ENCODE measurements at places on chromosomes 7 and 10.

- no peak for DNase-seq
Observed at GRCh38 chr7:158373476-158374133, 214.0 kb downstream of the PTPRN2 start.

DNA sequence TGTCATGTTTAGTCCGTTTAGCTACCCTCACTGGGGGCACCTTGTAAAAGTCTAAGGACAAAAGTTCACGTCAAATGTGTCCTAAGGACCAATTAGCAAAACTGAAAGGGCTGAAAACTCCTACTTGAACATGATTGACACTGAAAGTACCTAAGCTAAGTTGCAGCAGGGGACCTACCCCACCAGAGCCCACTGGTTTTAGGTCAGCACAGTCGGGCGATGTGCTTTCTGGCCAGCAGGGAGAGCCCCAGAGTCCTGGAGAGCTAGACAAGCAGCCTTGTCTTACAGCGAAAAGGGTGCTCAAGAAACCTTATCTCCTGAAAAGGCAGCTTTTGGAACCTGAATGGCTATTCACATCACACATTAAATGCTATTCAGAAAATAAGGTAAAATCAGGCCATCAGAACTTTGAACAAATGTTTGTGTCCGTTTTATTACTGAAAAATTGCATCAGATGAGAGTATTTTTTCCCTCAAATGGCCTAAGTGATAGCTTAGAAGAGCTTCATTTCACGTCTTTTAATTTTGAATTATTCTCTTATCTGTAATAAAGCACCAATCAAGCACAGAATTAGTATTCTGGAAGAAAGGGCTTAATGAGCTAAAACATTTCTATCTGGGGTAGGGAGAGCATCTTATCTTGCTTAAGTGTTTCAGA, 52.2 kb upstream of the MKI67 start:
- no peak for DNase-seq

DNA sequence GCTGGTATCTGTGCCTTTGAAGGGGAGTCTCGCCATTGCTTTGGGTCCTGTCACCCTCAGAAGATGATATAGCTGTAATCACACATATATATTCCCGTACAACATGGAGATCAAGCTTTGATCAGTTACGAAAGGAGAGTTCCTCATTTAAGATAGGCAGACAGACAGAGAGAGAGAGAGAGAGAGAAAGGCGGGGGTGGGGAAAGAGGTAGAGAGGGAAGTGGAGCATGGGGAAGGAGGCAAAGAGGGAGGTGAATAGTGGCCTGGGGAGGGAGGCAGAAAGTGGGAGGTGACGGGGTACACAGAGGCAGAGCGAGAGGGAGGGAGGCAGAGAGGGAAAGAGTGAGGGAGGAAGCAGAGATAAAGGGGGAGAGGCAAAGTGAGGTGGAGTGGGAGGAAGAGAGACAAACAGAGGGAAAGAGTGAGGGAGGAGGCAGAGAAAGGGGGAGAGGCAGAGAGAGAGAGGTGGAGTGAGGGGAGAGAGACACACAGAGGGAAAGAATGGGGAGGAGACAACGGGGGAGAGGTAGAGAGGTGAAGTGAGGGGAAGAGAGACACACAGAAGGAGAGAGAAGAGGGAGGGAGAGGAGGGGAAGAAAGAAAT, 44.6 kb upstream of the C1QL3 start:
- DNase-seq = no peak

GRCh38 chr10:22183771-22184461, 33.9 kb downstream of the EBLN1 start:
- no peak for DNase-seq

GRCh38 chr7:64887756-64888508, 15.1 kb upstream of the ZNF273 start:
- no peak for DNase-seq

- DNase-seq = no peak
Observed at GRCh38 chr7:47290466-47290865, 291.4 kb downstream of the TNS3 start.

GRCh38 chr10:9075420-9075819, 1020.9 kb downstream of the GATA3 start:
- no peak for DNase-seq

DNA sequence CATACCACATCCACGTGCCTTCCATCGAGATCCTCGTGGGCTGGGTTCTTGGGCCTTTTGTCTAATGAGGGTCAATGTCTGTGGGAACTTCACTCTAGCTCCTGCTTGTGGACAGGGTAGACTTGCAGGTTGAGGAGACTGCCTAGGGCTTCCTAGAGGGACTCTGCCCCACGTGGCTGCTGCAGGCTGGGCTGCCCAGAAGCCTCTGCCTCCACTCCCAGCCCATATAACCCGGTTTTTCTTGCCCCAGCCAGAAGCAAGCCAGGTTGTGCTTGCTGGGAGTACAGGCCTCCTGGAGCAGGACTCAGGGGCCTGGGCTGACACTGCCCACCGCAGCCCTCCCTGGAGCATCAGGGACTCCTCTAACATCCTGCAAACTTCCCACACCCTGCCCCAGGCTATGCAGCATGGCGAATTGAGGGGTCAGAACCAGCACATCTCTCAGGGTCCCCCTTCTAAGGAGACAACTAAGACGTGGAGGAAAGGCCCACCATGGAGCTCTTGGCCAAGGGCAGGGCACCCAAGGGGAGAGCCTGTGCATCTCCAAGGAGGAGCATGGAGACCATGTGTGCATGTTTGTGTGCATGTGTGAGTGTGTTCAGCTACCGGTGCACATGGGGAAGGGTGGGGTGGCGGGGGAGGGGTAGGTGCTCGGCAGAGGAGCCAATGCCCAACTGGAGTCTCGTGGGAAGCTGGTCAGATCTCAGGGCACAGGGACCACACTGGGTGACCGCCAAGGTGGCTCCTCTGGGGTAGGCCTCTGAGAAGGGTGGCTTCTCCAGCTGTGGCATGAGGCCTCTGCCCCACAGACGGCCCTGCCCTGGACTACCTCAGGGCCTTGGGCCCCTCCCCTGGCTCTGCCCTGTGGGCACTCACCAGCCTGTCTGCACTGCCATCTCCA, 62.6 kb downstream of the RASGEF1A start:
- DNase-seq = peak; percentile 76

GRCh38 chr7:28919510-28919909, 38.6 kb downstream of the TRIL start:
- DNase-seq = no peak

DNA sequence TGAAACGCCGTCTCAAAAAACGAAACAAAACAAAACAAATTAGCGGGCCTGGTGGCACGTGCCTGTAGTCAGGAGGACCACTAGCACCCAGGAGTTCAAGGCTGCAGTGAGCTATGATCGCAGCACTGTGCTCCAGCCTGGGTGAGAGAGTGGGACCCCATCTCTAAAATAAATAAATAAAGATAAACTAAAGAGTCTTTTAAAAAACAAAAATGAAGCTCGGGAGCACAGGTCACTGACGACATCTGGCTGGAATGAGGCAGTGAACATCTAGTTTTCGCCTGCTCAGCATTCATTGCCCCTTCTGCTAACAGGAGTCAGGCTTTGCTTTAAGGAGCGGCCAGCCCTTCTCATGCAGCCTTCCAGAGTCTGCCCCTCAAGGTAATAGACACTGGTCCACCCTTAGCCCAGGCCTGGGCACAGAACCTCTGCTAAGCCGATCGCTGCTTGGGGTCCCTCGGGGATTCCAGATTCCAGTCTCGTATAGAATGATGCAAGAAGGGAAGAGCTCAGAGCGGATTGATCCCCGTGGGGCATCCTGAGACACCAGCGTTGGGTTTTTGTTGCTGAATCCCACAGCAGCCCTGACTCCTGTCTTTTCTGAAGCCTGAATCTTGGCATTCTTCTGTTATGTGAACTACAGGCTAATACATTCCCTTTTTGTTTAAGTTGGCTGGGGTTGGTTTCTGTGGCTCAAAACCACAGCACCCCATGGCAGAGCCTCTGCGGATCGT, 14.2 kb upstream of the FOXK1 start:
- no peak for DNase-seq
